ENCODE measurements at places on chromosomes 2 and 18.
A peak's percentile ranks its signal among the peaks of the same experiment; 100 is the strongest.

DNA sequence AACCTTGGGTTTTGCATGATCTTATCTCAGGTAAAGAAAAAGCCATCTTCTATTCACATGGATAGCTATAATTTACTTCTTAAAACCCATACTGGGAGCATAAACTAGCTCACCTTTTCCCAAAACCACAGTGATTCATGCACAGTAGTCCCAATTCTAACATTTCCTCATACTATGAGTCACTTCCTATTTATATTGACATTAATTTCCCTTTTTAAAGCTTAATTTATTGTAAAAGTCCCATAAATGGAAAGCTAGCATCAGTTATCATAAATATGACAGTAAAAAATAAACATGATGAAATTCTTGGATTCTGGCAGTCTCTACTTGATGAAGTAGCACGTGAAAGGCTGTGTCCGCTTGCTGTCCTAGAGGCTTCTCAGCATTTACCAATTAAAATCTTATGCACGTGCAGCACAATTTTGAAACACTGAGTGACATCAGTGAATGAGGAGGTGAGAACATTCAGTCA, 180.1 kb downstream of the CDH2 start:
- no peak for DNase-seq

GRCh38 chr2:64781711-64782390, 128.1 kb upstream of the SERTAD2 start:
- DNase-seq = no peak

- no peak for DNase-seq
These were observed 14.8 kb upstream of the CWC22 start for GRCh38 chr2:180021850-180022249.

DNA sequence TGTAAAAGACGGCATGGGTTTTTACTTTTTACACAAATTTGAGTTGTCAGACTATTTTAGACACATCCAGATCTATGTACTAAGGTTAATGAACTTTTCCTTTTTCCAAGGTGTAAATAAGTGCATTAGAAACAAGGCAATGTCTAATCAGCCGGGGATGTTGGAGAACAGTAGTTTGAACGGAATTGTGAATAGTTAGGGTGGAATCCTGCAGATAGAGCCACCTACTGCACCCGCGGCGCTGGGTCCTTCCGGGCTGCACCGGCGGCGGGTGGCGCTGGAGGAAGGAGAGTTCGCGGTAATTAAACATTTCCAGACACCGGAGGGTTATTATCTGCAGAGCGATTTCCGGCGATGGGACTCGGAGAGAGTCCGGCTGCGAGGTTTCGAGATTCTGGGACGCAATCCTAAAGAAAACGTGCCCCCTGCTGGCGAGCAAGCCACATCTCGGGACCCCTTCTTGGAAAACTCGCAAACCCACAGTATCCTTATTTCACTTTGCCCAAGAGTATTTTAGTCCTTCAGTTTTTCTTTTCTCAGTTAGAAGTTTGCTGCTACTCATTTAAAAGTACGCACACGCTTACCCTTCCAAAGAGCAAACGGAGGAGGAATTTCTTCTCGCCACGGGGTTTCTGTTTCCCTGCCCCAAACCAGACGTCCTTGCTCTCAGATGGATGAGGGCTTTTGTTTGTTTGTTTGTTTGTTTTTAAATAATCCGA, 4.5 kb upstream of the OSR1 start:
- DNase-seq = peak; percentile 88

GRCh38 chr2:186718122-186718521, 24.3 kb downstream of the FAM171B start:
- no peak for DNase-seq

- DNase-seq = no peak
These were observed 150.8 kb downstream of the AQP4 start for GRCh38 chr18:26714739-26715138.

DNA sequence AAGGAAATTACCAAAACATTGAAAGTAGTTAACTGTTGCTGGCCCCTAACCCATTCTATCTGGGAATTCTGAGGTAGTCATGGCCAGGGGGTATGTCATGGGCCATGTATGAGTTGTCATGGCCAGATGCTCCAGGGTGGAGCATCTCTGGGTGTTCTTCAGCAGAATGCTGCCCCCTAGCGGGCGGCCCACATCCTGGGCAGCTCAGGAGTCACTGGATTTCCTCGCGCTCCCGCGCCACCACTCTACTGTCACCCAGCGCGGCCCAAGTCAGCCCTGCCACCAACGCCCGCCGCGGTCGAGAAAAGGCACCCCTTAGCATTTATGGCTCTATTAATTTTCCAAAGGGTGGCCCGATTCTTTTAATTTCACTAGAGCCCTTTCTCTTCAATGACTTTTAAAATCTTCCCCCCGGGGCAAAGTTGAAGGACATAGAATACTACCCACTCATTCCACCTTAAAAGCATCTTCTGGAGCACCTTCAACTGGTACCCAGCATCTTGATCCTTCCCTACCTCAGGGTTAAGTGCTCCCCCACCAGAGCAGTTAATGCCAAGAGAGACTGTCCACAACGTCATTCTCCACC, 41.6 kb downstream of the PKDCC start:
- no peak for DNase-seq

- DNase-seq = no peak
These were observed 1012.8 kb upstream of the GYPC start for GRCh38 chr2:125643128-125643527.

- no peak for DNase-seq
These were observed 94.5 kb downstream of the ICOS start for GRCh38 chr2:204031056-204031455.

DNA sequence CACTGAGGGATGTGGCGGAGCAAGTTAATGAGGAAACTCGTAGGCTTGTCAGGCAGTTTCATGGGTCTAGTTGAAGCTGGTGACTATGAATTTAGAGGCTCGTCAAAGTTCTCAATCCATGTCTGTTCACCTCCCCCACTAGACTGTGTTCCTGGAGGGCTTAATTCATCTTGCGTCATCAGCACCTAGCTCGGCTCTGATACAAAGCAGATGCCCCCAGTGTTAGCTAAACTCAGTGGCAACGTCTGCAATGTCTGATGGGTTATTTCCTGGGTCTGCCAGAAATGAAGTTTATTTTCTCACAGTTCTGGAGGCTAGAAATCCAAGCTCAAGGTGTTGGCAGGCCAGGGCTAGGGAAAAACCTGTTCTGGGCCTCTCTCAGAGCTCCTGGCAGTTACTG, 140.6 kb downstream of the PID1 start:
- DNase-seq = no peak

- DNase-seq = no peak
These were observed 150.4 kb downstream of the RAPGEF4 start for GRCh38 chr2:172885996-172886395.

GRCh38 chr2:35409762-35410161, 945.8 kb upstream of the CRIM1 start:
- DNase-seq = no peak

GRCh38 chr2:44705356-44705755, 236.1 kb upstream of the SIX3 start:
- no peak for DNase-seq

DNA sequence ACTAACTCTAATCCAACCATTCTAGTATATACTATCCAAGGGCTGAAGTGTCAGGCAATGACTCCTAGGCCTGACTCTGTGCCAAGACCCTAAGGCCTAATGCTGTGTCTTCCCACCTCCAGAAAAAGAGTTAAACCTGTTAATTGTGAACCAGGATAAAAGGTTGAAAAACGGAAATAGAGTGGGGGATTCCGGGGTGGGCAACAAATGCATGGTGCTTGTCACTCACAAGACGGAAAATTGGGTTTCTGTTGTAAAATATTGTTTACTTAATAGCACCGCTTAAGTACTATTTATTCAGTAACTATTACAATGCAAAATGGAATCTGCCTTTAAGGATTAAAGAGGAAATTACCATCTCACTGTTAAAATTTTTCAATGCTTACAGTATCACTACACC, 3.2 kb downstream of the STK17B start:
- no peak for DNase-seq

- peak; percentile 16 for DNase-seq
These were observed 53.3 kb upstream of the SLC5A7 start for GRCh38 chr2:107932979-107933378.

DNA sequence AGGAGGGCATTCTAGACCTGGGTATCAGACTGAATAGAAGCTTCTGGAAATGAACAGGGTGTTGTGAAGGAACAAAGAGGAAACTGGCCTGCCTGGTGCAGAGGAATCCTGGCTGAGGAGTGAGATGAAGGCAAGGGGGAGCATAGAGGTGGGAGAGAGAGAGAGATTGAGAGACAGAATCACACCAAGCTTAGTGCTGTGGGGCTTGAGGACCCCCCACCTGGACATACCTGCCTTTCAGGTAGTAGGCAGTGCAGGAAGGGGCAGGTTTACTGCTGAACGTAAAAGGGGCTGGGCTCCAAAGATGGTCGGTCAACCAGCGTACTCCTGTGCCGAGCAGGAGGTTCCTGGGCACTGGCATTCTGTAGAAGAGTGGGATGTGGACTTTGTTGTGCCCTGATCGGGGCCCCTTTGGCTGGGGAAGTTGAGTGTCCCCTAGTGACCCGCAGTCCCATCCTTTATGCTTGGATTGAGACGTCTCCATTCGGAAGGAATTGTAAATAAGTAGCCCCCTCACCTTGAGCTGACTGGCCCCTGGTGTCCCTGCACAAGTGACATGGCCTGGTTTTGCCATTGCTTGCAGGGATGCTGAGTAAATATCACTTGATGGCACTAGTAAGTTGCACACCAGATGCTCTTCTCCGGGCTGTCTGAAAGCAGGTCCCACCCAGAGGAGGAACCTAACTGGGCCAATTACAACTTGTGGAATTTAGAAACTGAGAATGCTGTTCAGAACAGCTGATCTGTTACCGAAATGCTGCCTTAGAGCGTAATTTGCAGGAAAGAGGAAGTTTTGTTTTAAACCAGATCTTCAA, 1.4 kb downstream of the UBE2F start:
- no peak for DNase-seq

DNA sequence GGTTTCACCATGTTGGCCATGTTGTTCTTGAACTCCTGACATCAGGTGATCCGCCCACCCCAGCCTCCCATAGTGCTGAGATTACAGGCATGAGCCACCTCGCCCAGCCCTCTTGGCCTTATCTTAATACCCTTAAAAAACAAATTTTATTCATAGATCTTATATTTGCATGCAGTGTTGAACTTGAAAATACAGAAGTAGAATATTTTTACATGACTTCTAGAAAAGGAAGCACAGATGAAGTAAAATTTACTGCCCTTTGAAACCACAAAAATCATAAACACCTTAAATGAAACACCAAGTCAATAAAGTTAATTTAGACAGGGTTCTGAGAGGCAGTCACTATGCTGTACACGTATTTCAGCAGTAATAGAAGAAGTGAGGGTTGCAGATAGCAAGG, 145.7 kb downstream of the CERS6 start:
- no peak for DNase-seq

GRCh38 chr18:39198376-39198775, 1632.8 kb upstream of the CELF4 start:
- DNase-seq = peak; percentile 2

DNA sequence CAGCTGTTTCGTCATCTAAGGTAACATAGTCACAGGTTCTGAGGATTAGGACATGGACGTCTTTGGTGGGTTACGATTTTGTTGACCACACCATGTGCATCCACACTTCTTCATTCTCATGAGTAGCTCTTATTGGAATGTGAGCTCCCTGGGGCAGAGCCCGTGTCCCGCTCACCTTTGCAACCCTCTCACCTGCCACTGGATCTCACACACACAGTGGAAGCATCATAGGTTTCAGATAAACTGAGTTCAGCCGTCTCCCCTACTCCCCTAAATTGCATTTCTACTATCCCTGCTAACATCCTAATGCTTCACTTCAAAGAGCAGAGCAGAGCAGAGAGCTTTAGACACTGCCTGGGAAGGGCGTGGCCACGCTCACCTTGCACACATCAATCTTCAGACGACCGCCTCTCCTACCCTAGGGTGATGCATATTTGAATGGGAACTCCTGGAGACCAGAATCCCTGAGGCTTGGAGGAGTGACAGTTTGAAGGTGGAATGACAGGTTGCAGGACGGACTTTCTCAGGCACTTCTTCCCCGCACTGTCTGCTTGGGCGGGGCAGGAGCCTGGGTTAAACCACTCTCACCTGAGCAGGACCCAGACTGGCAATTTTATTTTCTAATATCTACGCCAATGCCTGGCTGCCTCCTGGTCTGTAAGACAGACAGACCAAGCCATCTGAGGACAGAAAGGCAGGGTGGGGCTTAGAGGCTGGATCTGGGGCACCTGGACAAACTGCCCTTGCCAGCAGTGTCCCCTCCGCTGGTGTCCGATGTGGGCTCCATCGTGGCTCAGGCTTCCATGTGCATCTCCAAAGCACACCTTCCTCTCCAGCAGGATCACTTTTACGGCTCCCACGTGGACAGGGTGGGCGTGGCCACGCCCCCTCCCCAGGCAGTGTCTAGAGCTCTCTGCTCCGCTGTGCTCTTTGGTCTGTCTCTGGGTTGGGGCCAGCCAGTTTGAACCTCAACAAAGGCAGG, 229.5 kb upstream of the COPS8 start:
- no peak for DNase-seq

DNA sequence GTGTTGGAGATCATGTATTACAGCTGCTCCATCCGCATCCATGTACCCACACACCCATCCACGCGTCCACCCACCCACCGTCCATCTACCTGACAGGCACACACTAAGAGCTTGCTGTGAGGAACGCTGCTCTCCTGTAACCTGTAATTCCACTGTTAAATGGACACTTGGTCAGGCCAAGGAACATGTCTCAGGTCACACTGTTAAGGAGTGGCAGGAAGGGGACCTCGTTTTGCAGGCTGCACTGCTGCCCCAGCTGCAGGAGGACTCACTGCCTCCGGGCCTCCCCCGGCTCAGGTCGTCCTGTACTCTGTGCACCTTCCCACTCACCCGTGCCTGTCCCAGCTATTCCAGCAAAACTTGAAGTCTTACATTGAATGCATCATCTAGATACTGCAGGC, 170.5 kb downstream of the EIPR1 start:
- no peak for DNase-seq

DNA sequence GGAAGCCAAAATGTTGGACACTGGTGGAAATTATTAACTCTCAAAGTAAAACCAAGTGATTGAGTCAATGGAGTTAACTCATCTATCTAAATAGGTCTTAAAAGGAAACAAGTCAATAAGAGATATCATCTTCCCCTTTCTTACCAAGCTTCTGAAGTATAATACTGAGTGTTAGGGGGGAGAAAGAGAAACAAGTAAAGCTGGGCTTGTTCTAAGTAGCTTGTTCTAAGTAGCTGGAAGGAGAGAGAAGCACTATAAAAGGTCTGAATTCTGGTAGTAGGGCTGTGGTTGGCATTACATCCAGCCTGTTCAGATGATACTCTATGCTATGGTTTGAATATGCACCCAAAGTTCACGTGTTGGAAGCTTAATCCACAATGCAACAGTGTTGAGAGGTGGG, 26.8 kb downstream of the YES1 start:
- DNase-seq = no peak

DNA sequence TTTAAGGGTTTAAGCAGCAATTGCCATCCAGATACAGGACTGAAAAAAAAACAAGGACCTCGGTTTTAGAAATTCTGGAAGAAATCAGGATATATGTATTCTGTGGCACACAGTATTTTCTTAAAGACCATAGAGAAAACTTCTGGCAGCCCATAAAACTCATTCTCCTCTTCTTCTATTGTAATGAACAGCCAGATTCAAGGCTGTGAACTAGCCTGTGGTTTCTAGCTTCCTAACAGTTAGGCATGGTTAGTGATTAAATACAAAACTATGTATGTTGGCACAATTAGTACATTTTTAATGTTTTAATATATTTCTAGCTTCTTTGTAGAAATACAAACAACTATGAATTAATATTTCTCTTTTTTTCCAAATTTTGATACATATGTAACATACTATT, 555.7 kb downstream of the DSC3 start:
- DNase-seq = no peak
